Tongue (tissue), 3 donors: ENCODE measurements at places on chromosomes 3 and 15.

- DNase-seq: peak; percentile 44
These were observed 24.0 kb downstream of the TSEN2 start for GRCh38 chr3:12508291-12508700.

GRCh38 chr3:27194861-27195483 is 174.2 kb downstream of the NEK10 start:
- DNase-seq: no peak

- DNase-seq: peak; percentile 93
These were observed 20.7 kb downstream of the SHF start for GRCh38 chr15:45166834-45167630.

- DNase-seq: no peak
These were observed 171.9 kb downstream of the SYNPR start for GRCh38 chr3:63450023-63450422.

- DNase-seq: no peak
These were observed 36.3 kb downstream of the ASTE1 start for GRCh38 chr3:130990282-130990681.

GRCh38 chr15:51139091-51139490 is 44.4 kb upstream of the TNFAIP8L3 start:
- no peak for DNase-seq

GRCh38 chr3:152769523-152769922 is 65.4 kb upstream of the P2RY1 start:
- DNase-seq: no peak

DNA sequence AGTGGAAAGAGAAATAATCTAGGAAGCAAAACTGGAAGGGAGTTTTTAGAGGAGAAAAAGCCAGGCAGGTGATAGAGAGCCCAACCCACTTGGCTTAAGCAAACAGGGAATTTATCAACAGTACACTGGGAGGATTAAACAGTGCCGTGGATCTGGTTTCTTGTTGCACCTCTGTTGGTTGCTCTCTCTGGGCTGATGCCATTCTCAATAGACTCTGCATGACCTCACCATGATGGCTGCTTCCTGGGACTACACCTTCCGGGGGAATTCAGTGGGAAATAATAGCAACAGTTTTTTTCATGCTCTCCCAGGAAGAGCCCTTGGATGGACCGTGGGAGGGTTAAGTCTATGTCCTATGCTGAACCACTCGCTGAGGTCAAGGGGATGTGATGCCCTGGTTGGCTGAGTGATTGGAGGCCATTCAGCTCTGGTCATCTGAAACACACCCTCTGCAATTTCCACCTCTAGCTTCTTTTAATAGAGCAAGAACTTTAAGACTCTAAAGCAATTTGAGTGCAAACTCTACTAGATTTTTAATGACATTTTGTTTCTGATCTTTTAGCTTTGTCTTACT is 74.2 kb downstream of the EPHB1 start:
- DNase-seq: no peak

DNA sequence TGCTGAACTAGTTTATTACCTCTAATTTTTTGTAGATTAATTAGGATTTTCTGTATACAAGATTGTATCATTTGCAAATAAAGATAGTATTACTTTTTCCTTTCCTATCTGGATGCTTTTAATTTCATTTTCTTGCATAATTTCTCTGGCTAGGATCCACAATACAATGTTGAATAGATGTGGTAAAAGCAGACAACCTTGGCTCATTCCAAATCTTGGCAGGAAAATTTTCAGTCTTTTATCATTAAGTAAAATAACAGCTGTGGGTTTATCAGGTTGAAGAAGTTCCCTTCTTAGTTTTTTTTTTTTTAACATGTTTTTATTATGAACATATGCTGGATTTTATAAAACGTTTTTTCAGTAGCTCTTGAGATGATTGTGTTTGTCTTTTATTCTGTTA is 422.6 kb downstream of the AGBL1 start:
- no peak for DNase-seq

DNA sequence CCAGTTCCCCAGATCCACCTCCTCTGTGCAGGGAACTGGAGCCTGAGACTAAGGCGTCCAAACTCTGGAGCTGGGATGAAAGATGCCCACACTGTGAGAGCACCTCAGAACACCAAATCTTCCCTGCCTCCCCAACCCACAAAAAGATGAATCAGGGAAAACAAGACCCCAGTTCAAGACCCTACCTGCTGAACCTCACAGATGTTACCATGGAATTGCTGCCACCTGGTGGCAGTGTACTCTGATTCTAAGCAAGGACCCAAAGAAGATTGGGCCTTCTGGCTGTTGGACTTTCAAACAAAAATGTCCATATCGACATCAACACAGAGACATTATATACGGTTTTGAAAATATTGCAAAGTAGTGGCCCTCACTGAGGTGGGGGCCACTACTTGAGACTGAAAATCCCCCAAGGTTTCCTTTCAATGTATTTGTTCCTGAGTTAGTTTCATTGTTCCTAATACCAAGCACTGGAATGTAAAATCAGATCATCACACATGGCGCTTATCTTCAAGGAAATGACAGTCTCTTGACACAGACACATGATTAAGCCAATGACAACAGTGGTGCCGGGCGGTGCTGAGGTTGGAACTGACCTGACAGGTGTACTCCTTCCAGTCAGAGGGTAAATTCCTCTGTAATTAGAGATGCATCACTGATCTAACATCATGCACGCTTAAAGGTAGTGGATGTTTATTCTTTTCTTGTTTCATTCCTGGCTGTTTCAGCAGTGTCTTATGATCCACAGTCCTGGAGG is 67.6 kb downstream of the SLC6A11 start:
- peak; percentile 1 for DNase-seq

DNA sequence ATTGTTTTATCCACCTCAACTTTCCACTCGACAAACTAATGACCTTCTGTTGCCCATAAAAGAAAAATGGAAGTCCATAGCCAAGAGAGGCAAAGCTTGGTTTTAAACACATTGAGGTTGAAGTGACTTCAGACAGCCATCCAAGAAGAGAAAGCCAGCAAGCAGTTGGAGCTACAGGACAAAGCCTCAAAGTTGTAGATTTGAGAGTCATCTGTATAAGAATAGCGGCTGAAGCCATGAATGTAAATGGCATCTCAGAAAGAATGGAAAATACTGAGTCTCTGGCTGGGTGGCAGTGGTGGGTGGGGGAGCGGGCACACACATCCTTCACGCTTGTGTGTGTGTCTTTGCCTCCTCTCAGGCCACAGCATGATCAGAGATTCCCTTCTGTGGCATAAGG is 124.1 kb upstream of the CHRM5 start:
- DNase-seq: no peak

DNA sequence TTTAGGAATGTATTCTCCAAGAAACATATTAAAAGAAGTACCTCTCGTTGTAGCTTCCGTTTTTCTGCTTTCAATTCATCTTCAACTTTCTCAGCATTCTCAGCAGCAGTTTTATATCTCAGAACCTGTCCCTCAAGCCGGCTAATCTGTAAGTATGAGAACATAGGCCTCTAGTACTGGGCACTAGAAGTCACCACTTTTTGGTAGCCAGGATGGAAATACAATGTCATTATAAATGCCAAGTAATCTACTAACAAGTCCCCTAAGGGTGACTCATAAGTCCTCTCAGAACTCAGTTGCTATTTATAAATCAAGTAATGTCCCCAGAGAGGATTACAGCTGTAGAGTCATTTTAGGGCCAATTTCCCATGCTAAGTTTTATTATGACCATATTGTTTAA is 61.1 kb downstream of the MLH1 start:
- DNase-seq: peak; percentile 56

- DNase-seq: no peak
These were observed 85.2 kb upstream of the ANKRD34C start for GRCh38 chr15:79197285-79197684.

GRCh38 chr3:195040773-195041520 is 230.0 kb downstream of the XXYLT1 start:
- no peak for DNase-seq

DNA sequence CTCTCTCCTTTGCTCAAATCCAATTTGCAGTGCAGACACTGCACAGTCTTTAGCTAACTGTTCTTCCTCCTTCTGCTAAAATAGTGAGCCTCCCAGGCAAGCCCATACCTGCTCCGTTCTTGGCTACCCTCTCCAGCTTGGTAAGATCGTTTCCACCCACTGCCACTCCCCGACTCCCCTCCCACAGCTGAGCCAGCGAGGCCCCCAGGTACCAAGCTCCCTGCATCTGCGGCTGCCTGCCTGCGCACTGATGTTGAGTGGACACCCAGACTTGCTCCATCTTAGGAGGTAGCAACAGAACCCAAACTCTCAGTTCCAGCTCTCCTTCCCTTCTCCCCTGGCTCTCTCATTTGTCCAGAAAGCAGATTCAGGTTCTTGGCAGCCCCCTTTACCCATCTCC is 7.9 kb upstream of the TNK2 start:
- DNase-seq: no peak

- peak; percentile 93 for DNase-seq
These were observed at the start of gene ARHGEF26 for GRCh38 chr3:154120961-154121700. ARHGEF26 (plus strand) TSS chr3:154121390; CDS start chr3:154121993, 603 bp downstream.

- DNase-seq: no peak
These were observed 20.6 kb upstream of the PDE8A start for GRCh38 chr15:84961114-84961452.

DNA sequence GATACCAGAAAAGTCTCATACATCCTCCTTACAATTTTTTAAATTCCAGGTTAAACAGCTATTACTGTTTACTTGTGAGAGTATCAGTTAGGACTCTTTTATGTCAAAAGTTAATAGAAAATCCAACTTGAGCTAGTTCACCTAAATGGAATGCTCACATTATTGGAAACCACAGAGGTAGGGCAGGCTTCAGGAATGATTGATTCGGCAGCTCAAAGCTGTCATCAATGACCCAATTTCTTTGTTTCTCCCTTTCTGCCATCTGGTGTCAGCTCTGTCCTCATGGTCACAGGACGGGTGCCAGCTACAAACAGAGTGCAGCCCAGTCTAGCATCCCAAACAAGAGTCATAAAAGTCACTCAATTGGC is 32.2 kb downstream of the CFAP20DC start:
- DNase-seq: no peak

GRCh38 chr3:42984701-42985100 is 5.6 kb downstream of the GASK1A start:
- DNase-seq: no peak

- DNase-seq: no peak
These were observed 15.7 kb downstream of the BCL6 start for GRCh38 chr3:187729598-187729997.

DNA sequence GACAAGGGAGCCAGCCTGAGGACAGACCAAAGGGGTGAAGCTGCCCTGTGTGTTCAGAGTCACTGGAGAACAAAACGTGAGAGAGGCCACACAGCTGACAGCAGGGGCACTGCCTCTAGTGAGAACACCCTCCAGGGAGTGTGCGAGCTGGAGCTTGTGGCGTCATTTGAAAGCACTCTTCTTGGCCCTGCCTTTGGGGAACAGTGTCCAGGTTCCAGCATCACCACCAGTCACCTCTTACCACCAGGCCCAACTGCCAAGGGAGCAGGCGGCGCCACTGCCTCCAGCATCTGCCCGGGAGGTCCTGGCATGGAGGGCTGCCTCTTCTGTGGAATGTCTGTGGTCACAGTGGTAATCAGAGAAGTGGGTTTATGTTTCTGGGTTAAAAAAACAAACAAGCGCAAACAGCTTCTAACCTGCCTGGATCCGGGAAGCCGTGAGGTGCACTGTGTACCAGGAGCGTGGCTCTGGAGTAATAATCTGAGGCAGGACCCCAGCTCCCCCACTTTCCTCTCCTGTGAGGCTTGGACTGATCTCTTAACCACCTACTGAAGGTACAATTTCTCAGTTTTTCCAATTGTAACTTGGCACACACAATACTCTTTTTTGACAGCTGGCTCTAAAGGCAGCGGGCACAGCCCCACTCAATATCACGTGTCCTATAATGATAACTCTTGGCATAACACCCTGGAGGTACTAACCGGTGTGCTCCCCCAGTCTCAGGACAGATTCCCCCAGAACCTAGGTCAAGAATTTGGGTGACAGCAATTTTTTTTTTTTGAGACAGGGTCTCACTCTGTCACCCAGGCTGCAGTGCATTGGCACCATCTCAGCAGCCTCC is 32.2 kb upstream of the CDCP1 start:
- DNase-seq: peak; percentile 51

DNA sequence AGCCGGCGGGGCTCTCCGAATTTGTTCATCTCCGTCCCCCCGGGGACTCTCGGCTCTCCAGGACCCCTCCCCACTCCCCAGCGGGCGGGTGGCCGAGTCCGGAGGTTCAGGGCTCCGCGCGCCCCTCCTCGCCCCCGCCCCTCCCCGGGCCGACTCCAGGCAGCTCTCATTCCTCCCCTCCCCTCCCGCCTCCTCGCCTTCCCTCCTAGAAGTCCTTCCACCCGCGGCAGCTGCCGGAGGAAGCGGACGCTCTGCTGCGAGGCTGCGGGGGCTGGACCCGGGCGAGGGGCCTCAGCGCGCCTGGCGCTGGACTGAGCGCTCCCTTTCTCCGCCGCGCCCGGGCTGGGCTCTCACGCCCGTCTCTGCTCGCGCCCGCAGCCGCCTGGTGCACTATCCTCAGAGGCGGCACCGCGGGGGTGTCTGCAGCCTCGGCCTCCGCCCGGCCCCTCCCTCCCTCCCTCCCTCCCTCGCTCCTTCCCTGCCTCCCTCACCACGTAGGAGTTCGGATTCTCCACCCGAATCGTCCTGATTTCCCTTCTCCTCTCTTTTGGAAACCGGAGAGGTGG is at the start of gene ROBO2:
Gene ROBO2 (plus strand): TSS at position 494 of the 566 bp plus-strand sequence. CDS start 687 bp downstream, outside the sequence.
- peak; percentile 84 for DNase-seq

- DNase-seq: no peak
These were observed 11.5 kb downstream of the MB21D2 start for GRCh38 chr3:192905980-192906678.
